Glutamatergic neuron (in vitro differentiated cells): ENCODE measurements at places on chromosomes 5 and 9. TPM values are rescaled to one million over a fixed set of nuclear protein-coding genes. Genes with fewer than 3 reads are reported as not detected.

GRCh38 chr9:94560237-94560636, 5.4 kb downstream of the PCAT7 start:
- no peak overlapping the region for H3K27ac ChIP-seq
- H3K27me3 ChIP-seq: peaks cover 4% of the 10 kb centered on the region
- no peak overlapping the region for H3K4me3 ChIP-seq
- peaks cover 3% of the 10 kb centered on the region for H3K4me1 ChIP-seq
- peaks cover 11% of the 10 kb centered on the region for H3K36me3 ChIP-seq

DNA sequence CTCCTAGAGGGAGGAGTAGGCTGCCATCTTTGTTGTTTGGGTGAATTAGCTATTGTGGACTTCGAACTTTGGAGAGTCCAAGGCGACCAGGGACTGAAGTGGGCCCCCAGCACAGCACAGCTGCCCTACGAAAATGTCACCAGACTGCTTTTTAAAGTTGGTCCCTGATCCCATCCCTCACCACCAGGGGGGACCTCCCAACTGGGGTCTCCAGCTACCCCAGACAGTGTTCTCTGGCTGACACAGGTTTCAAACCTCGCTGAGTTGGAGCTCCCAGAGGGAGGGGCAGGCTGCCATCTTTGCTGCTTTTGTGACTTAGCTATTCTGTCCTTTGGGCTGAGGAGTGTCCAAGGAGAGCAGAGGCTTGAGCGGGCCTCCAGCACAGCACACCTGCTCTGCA, 45.7 kb upstream of the ADRB2 start:
- no peaks in the 10 kb centered on the region for H3K27me3 ChIP-seq
- no peak for DNase-seq
- H3K4me3 ChIP-seq: no peak overlapping the region
- no peaks in the 10 kb centered on the region for H3K4me1 ChIP-seq

- peaks cover 30% of the 10 kb centered on the region for H3K27me3 ChIP-seq
- no peaks in the 10 kb centered on the region for H3K36me3 ChIP-seq
- peak overlapping the region; percentile 95 for H3K4me3 ChIP-seq
- DNase-seq: peak; percentile 62
- peak overlapping the region; percentile 98 for H3K27ac ChIP-seq
Observed at GRCh38 chr5:50969151-50970031, 303.0 kb downstream of the PARP8 start.

DNA sequence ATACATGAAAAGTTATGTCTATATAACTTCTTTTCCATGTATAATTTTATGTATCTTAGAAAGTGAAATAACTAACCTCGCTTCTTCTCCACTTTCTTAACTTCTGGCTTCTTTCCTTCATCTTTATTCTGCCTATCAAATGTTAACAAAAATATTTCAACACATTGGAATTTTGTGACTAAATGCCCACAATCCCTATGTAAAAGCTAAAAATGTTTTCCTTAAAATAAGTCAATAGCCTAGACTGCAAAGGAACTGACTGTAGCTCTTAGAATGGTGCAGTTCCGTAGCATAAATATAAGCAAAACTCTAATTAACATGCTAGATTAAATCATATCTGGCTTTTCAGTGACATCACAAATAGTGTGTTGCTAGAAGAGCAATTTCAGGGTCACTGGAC, 40.9 kb downstream of the PSIP1 start:
- no peak overlapping the region for H3K4me3 ChIP-seq
- no peaks in the 10 kb centered on the region for H3K36me3 ChIP-seq
- H3K4me1 ChIP-seq: peaks cover 5% of the 10 kb centered on the region
- no peak for DNase-seq
- H3K27ac ChIP-seq: peak overlapping the region; percentile 43

- H3K27ac ChIP-seq: no peak overlapping the region
- peaks cover 5% of the 10 kb centered on the region for H3K36me3 ChIP-seq
- H3K4me3 ChIP-seq: no peak overlapping the region
- no peaks in the 10 kb centered on the region for H3K27me3 ChIP-seq
- H3K4me1 ChIP-seq: peaks cover 6% of the 10 kb centered on the region
Observed at GRCh38 chr9:128903079-128903461, 17.7 kb upstream of the PHYHD1 start.

- H3K27me3 ChIP-seq: peaks cover 18% of the 10 kb centered on the region
- H3K4me1 ChIP-seq: peaks cover under 1% of the 10 kb centered on the region
- peaks cover 3% of the 10 kb centered on the region for H3K36me3 ChIP-seq
- DNase-seq: no peak
Observed at GRCh38 chr9:126699401-126699881, 85.7 kb downstream of the LMX1B start.

The C1QTNF3 gene
- total RNA-seq: 9.0 TPM

DNA sequence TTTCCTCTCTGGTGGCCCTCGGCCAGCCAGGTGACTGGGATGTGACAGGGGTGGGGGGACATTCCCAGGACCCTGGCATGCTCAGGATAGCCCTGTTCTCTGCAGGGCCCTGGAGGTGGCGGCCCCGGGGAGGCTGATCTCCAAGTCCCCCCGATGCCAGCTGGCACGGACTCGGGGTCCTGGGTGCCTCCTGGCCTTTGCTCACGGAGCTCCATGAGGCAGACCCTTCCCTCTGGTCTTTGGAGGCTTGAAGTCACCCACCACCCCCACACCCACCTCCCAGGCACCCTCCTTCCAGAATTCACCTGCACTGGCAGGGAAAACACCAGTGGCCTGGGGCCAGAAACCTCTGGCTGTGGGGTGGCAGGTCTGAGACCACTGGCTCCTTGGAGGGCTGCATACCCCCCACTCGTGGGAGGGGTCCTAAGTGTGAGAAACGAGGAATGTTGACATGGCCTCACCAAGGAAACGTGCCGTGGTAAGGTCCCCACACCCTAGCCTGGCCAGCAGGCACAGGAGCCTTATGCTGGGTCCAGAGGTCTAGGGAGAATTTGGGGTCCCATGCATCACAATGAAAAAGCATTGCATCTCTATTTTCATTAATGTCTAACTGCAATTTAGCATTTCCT, 130.8 kb upstream of the FAM120A start:
- peaks cover 4% of the 10 kb centered on the region for H3K36me3 ChIP-seq
- DNase-seq: no peak
- H3K27me3 ChIP-seq: peaks cover 5% of the 10 kb centered on the region
- H3K4me3 ChIP-seq: no peak overlapping the region

DNA sequence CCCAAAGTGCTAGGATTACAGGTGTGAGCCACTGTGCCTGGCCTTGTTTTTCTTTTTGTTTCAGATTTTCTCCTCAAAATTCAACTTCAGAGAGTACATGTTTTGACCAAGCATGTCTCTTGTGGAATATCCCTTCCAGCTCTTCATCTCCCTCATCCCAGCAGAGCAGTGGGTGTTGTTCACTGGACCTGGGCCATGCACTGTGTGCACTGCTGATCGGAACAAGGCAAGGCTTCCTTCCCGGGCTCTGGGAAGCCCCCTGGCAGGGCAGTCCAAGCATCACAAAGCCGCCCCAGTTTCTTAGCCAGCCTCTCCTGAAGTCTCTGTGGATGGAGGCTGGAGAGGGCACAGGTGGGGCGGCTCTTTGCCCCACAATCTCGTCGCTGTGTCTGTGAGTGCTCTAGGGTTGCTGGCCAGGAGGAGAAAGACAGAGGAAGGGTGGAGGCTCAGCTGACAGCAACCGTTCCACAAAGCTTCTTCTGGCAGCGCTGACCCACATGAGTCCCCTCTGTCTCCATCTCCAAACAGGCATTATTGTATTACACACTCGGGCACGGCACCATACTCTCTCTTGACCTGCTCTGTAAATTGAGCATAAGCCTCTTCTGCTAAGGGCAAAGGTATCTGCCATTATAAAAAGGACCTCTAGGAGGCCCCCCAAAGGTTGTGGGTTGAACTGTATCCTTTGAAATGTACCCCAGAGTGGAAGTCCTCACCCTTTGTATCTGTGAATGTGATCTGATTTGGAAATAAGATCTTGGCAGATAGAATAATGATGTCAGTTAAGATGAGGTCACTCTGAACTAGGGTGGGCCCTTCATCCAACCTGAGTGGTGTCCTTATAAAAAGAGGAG, 89.6 kb downstream of the TARS1 start:
- no peak overlapping the region for H3K4me3 ChIP-seq
- no peak for DNase-seq
- no peaks in the 10 kb centered on the region for H3K36me3 ChIP-seq
- no peaks in the 10 kb centered on the region for H3K4me1 ChIP-seq

GRCh38 chr5:121006217-121006616, 542.1 kb downstream of the PRR16 start:
- no peaks in the 10 kb centered on the region for H3K4me1 ChIP-seq
- DNase-seq: no peak
- H3K27me3 ChIP-seq: no peaks in the 10 kb centered on the region
- no peak overlapping the region for H3K27ac ChIP-seq
- no peaks in the 10 kb centered on the region for H3K36me3 ChIP-seq

- no peak overlapping the region for H3K4me3 ChIP-seq
- H3K27ac ChIP-seq: no peak overlapping the region
- no peaks in the 10 kb centered on the region for H3K27me3 ChIP-seq
- no peaks in the 10 kb centered on the region for H3K4me1 ChIP-seq
- no peak for DNase-seq
- no peaks in the 10 kb centered on the region for H3K36me3 ChIP-seq
Observed at GRCh38 chr5:144187699-144188294, 17.1 kb downstream of the KCTD16 start.

DNA sequence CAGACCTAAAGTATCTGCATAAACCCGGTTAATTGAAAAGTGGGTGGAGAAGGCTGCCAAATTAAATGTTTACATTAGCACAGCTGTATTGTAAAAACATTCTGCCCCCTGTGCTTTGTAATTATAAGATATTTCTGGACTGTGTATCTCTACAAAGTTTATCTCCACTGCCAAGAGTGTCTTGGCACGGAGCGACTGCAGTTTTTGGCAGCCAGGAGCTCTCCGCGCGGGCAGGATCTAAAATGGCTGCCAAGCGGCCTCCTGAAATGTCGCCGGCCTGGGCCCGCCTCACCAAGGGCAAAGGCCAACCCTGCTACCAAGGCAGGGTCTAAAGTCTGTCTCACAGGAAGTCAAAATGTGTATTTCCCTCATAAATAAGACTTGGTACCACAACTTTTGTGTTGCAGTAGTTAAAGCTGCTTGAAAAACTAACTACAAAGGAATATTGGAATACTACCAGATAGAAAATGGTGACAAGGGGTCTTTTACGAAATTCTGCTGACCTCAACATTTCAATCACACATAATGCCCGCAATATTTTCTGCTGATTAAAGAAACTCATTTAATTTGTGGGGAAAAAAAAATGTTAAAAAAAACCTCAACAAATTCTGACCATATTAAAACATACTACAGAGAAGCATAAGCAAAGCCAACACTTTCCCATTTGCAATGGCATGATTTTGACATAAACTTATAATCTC, 110.4 kb downstream of the NFIB start:
- no peak overlapping the region for H3K27ac ChIP-seq
- H3K4me1 ChIP-seq: no peaks in the 10 kb centered on the region
- H3K36me3 ChIP-seq: no peaks in the 10 kb centered on the region
- H3K27me3 ChIP-seq: no peaks in the 10 kb centered on the region

The PLPP7 gene
- 17.3 TPM for total RNA-seq

DNA sequence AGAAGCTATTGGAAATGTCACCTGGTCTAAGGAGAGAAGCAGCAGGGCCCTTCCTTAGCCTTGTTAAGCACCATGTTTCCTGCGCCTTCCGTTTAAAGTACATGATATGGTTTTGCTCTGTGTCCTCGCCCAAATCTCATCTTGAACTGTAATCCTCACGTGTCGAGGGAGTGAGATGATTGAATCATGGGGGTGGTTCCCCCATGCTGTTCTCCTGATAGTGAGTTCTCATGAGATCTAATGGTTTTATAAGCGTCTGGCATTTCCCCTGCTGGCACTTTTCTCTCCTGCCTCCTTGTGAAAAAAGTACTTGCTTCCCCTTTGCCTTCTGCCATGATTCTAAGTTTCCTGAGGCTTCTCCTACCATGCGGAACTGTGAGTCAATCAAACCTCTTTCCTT, 49.7 kb downstream of the PRDM6 start:
- H3K4me1 ChIP-seq: no peaks in the 10 kb centered on the region
- H3K27ac ChIP-seq: no peak overlapping the region
- DNase-seq: no peak
- H3K36me3 ChIP-seq: no peaks in the 10 kb centered on the region

The NPDC1 gene
- 260 TPM for total RNA-seq

DNA sequence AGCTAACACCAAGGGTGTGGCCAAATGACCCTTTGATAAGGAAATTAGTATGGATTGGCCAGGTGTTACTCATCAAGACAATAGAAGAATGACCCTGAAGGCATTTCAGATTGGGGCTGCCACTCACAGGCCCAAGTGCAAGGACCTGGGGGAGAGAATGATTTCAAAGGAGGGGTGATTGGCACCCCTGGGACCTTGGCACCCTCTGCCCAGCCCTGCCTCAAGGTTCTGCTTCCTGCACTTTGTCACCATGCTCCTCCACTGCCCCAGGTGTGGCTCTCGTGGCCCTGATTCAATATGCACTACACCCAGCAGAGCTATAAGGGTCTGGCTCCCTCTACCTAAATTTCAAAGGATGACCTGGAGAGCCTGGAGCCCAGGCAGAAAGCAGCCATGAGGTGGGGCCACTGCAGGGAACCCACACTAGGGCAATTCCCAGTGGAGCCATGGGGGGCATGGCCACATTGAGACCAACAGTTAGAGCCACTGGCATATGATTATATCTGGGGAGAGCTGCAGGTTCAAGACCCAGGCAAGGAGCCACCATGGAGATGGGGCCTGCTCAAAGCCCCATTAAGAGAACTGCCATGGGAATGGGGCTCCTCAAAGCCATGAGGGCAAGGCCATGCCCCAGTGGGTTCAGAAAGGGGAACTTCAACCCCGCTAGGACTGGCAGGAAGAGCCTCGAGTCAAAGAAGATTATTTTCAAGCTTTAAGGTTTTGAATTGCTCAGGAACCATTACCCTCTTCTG, 93.0 kb downstream of the CEMIP2 start:
- peaks cover 8% of the 10 kb centered on the region for H3K36me3 ChIP-seq
- no peak for DNase-seq
- no peak overlapping the region for H3K4me3 ChIP-seq
- H3K27ac ChIP-seq: no peak overlapping the region
- H3K4me1 ChIP-seq: no peaks in the 10 kb centered on the region

The GRPEL2 gene
- total RNA-seq: 34.7 TPM

GRCh38 chr9:16485160-16485559, 385.3 kb downstream of the BNC2 start:
- no peaks in the 10 kb centered on the region for H3K36me3 ChIP-seq
- H3K27ac ChIP-seq: peak overlapping the region; percentile 28
- no peak overlapping the region for H3K4me3 ChIP-seq
- peaks cover 2% of the 10 kb centered on the region for H3K27me3 ChIP-seq
- no peak for DNase-seq
- peaks cover 30% of the 10 kb centered on the region for H3K4me1 ChIP-seq

- no peak overlapping the region for H3K27ac ChIP-seq
- H3K4me1 ChIP-seq: peaks cover 5% of the 10 kb centered on the region
- DNase-seq: no peak
- H3K27me3 ChIP-seq: peaks cover 5% of the 10 kb centered on the region
- no peak overlapping the region for H3K4me3 ChIP-seq
- no peaks in the 10 kb centered on the region for H3K36me3 ChIP-seq
Observed at GRCh38 chr9:127791085-127791484, 5.3 kb downstream of the CDK9 start.

- DNase-seq: no peak
- no peaks in the 10 kb centered on the region for H3K27me3 ChIP-seq
- H3K27ac ChIP-seq: no peak overlapping the region
- peaks cover 5% of the 10 kb centered on the region for H3K36me3 ChIP-seq
Observed at GRCh38 chr5:139413963-139414362, 10.1 kb upstream of the SPATA24 start.
